ENCODE measurements at places on chromosomes 4 and X.

DNA sequence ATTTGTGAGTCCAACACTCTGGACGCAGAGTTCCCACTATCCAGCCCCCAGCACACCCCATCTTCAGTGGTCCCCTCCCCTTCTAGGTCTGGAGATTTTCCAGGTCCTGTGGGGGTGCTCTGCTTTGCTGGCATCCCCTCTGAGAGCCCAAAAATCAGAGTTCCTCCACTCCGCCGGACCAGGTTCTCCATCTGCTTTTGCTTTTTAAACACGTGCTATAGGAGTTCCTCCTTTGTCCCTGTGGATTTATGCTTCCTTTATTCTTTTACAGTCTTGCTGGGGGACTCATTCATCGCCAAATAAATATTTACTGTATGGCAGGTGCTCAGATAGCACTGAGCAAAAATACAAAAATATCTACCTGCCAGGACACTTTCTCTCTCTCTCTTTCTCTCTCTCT is 324.7 kb downstream of the STK32B start:
- no peak for DNase-seq

DNA sequence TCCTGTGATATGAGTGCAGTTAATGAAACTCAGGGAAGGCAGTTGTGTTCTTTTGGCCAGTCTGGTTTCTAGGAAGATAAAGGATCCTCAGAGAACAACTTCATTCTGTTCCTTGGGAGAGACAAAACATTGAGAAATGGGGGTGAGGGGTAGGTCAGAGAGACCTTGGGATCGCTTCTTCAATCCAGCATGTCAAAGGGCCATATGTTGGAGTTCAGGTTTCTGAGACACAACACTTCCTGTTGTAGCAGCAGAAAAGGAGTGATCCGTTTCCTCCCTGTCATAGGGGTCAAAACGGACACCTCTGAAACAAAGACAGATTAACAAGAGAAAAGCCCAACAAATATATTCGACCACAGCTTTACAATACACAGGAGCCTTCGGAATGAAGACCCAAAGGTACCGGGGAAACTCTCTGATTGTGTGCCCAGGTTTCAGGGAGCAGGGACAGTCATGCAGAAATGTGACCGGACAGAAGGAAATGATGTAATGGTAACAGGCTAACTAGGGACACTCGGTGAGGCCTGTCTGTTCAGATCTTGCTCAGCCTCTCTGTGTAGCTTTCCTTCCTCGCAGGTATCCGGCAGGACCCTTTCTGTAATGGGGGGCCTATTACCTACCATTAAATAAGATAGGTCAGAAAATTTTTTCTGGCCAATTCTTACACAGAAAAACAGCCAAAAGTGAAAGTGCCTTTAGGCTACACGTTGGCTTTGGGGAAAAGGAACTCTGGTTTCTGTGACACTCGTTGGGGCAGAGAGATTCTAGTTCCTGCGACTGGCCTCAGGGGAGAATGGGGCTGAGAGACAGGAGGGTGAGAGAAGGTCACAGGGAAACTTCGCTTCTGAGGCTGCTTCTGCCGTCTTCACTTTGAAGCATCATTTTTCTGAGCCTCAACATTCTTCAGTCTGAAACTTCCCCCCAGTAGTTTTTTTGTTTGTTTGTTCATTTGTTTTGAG is 103.3 kb upstream of the TLR3 start:
- DNase-seq = no peak

DNA sequence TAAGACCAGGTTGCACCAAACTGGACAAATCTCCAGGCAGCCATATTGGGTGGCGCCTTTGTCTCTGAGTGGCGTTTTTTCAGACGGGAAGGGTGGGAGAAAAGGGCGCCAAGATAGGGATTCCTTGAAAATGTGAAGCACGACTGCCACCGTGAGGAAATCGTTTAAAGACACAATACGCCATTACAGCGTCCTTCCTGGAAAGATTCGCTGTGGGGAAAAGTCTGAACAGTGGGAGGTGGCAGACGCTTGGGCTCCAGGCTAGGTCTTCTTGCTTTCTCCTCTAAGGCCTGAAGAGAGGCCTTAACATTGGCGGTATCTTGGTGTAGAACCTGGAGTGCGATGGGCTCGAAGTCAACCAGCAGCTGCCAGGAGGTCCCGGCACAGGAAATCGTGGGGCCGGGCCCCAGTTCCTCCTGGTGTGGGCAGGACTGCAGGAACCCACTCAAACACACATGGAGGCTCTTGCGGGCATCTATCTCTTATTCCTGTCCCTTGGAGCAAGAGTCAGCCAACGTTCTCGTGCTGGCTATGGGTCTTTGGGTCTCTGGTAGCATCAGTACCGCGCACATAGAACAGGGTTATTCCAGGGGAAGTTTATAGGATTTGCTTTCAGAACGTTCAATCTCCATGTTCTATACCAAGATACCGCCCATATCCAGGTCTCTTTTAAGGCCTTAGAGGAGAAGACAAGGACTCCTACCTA is 208.8 kb downstream of the OR13H1 start:
- no peak for DNase-seq

GRCh38 chr4:93719552-93719951 is 109.0 kb upstream of the ATOH1 start:
- DNase-seq = no peak

GRCh38 chrX:129247642-129248041 is 275.6 kb downstream of the SMARCA1 start:
- no peak for DNase-seq

- no peak for DNase-seq
These were observed 19.9 kb downstream of the MID1 start for GRCh38 chrX:10600479-10600878.

DNA sequence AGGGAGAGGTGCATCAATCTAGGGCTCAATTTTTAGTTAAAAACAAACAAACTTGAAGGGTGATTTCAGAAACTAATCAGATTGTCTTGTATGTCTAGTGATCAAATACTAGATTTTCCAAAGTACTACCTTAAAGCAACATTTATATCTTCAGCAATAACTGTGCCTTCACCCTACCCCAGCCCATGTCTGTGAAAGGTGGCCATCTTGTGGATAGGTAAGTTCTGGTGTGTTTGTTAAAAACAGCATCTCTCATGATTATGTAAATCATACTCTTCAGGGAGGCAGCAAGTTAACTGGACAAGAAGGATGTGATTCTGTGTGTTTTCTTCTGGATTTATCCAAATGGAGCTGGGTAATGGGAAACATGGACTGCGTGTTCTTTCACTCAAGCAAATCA is 81.4 kb upstream of the ACSL1 start:
- DNase-seq = no peak

DNA sequence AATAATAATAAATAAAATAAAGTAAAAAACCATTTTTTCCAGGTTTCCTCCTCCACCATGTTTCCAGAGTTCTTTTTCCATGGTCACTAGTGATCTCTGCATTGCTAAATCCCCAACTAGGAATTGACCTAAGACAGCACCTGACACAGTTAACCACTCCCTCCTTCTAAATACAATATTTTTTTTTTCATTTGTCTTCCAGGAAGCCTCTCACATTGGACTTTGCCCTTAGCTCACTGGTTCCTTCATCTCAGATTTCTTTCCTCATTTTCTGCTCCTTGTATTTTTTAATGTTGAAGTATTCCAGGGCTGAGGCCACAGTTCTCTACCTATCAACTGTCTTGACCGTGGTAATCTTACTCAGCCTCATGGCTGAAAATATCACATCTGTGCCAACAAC is 187.3 kb upstream of the FAM241A start:
- DNase-seq = no peak

- DNase-seq = no peak
These were observed 58.9 kb downstream of the NAF1 start for GRCh38 chr4:163107754-163108153.

GRCh38 chrX:50108264-50108663 is 92.5 kb downstream of the AKAP4 start:
- no peak for DNase-seq

DNA sequence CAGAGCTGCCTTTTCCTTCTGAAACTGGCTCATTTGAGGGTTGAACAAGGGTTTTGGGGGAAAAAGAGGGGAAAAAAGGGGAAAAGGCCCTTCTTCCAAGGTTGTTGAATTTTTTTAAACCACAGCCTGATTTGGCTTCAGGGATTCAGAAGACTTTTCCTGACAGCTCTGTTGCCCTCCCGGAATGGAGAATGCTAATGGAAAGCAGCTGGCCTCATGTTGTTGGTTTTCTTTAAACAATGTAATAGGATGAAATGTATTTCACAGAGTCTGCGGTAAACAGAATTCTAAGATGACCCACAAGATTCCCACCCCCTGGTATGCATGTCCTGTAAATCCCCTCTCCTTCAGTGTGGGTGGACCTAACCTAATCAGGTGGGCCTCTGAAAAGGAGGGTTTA is 3.3 kb upstream of the KIAA1210 start:
- no peak for DNase-seq

GRCh38 chrX:119763181-119763580 is 4.8 kb downstream of the SOWAHD start:
- DNase-seq = peak; percentile 62

- no peak for DNase-seq
These were observed 694 bp downstream of the OCRL start for GRCh38 chrX:129540722-129541184.

- no peak for DNase-seq
These were observed 213.2 kb upstream of the ZFP42 start for GRCh38 chr4:187782286-187782824.
